Urothelium cell line (cell line): ENCODE measurements at places on chromosomes 3 and 15.

- DNase-seq: no peak
These were observed 8.7 kb upstream of the PLA2G4F start for GRCh38 chr15:42165106-42165505.

- DNase-seq: peak; percentile 27
These were observed 15.0 kb upstream of the RORA start for GRCh38 chr15:61243983-61244593.

GRCh38 chr3:158775426-158776410 lies 26.1 kb upstream of the MFSD1 start:
- no peak for DNase-seq

DNA sequence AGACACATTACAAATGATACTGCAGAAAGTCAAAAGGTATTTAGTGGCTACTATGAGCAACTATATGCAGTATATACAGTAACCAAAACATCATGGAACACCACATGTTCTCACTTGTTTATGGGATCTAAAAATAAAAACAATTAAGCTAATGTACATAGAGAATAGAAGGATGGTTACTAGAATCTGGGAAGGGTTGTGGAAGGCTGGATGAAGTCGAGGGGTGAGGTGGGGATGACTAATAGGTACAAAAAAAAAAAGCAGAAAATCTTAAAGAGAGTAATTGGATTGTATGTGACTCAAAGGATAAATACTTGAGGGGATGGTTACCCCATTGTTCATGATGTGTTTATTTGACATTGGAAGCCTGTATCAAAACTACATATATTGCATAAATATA lies 848.8 kb upstream of the GBE1 start:
- DNase-seq: no peak

DNA sequence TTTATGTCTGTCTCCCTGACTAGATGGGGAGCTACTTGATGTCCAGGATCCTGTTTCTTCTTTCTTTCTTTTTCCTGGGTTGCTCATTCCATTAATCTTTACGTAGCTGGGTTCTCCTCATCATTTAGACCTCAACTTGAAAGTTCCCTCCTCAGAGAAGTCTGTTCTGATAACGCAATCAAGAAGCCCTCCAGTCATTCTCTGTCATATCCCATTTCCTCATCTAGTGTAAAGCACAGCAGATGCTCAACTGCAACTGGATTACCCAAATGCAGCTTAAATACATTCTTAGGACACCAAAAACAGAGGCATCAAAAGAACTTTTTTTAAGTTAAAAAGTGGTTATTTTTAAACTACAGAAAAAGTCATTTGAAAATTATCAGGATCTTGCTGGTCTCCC lies 51.7 kb upstream of the ST3GAL6 start:
- no peak for DNase-seq

GRCh38 chr3:136949708-136950107 lies 8.1 kb upstream of the IL20RB start:
- no peak for DNase-seq

DNA sequence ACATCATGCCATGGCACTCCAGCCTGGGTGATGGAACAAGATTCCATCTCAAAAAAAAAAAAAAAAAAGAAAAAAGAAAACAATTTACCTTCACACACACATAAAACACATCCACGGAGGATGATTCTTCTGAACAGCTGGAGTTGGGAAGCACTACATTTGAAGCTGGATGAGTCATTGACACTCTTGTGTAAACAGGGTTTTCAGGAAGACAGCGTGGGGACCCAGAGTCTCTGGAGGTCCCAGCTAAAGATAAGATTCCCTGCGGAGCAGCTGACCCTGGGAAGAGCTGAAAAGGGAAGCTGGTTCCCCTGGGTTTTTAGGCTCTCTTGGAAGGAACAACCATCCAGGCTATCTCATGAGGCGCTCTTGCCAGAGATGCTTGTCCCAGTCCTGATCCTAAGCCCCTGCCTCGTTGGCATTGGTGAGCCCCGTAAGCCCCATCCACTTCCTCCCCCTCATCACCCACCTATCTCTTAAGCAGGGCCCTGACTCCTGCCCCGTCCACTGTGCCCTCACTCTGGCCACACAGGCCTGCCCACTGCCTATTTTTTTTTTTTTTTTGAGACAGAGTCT lies 32.0 kb upstream of the FURIN start:
- peak; percentile 43 for DNase-seq

DNA sequence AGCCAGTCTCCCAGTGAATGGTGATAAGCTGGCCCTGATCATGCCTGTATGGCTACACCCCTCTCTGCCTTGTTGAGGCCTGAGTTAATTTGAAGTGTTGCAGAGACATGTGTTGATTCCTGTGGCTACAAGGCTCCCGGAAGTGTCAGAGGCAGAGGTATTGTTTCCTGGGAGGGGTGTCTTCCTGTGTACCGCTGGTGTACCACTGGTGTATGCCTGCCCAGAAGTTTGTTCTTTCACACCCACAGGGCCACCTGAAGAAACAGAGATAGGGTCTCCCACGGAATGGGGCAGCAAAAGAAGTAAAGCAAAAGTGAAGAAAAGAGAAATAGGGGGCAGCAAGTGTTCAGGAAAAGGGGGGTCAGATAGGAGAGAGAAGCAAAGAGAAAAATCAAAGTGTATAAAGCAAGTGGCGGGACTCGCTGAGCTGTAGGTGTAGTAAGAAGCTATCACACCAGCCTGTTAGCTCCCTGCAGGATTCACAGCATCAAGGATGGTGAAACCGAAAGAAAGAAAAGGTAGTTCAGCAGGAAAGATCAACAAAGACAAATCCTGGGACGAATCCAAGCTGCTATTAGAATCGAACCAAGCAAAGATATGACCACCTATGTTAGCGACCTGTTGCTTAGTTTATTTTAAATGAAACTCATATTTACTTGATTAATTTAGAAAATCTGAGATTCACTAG lies 36.6 kb upstream of the CD47 start:
- no peak for DNase-seq

GRCh38 chr3:187088701-187089100 lies 50.6 kb downstream of the RPL39L start:
- DNase-seq: no peak

- DNase-seq: peak; percentile 85
These were observed 98.2 kb downstream of the NR2F2 start for GRCh38 chr15:96428742-96429141.

DNA sequence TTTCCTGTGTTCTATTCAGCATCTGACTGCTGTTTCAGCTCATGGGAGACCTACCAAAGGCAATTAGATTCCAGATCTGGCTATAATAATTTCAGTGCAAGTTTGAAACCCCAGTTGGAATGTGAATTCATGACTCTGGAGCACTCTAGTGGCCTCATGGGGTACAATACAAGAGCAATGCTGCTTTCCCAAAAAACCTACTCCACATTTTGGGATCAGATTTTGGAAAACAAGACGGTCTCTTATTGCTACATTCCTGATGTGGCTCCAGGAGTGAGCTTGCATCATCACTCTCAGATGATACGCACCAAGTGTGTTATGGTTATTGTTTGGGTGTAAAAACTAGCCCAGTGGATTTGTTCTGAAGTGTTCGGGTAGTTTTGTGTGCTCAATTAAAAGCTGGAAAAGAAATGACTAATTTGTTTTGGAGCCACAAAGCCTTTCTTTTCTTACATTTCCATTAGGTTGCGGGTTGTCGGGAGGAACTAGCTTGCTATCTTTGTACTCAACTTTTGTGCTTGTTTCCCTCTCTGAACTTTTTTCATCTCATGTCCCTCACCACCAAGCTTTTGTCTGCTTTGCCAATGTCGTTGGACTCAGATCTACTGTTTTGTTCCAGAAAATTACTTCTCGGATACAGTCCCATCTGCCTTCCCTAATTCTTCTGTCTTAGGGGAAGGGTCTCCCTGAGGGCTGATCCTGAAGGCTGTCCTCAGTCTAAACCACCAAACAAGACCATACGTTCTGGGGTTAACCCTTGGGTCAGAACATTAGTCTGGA lies 272.1 kb downstream of the BBX start:
- DNase-seq: peak; percentile 11

GRCh38 chr3:190178779-190179178 lies 58.1 kb upstream of the P3H2 start:
- no peak for DNase-seq

DNA sequence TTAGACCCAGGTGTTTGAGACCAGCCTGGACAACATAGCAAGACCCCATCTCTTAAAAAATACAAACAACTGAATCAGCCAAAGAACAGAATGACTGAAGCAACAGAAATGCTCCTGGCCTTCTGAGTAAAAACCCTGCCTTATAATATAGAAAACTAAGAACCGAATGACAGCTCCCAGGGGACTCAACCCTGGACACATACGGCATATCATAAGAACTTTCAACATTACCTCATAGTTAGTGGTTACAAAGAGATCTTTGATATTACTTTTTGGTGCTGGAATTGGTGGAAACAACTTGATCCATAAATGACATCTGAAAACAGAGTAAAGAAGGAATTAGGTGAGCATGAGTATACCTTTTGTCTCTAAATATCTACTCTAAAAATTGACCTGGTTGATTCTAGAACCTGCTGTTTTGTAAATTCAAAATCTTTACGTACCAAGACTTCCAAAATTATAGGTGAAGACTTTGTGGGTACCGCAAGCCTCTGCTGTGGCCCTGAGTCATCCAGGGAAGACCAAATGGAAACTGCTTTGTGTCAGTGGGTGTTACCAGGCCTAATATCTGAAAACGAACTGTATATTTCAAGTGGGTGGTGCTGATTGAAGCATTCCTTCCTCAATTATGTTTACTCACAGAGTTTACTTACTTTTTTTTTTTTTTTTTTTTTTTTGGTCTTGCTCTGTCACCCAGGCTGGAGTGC lies 35.5 kb downstream of the IL5RA start:
- no peak for DNase-seq

GRCh38 chr3:72571638-72572114 lies 276.6 kb downstream of the SHQ1 start:
- DNase-seq: no peak

DNA sequence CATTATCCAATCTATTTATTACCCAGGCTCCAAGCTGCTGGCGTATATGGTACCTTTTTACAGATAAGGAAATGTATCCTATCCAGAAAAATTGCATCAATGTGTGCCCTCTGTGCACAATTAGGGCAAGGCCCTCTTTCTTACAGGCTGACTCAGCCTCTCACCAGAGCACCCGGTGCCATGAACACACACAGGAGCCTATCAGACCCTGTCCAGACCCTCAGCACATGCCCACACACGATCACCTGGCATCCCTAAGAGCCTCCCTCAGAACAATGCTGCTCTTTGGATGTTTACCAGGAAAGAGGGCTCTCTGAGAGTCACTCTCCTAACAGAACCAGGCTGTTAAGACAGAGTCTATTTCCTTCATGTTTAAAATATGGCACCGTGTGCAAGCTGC lies 460.0 kb upstream of the TBL1XR1 start:
- DNase-seq: no peak

DNA sequence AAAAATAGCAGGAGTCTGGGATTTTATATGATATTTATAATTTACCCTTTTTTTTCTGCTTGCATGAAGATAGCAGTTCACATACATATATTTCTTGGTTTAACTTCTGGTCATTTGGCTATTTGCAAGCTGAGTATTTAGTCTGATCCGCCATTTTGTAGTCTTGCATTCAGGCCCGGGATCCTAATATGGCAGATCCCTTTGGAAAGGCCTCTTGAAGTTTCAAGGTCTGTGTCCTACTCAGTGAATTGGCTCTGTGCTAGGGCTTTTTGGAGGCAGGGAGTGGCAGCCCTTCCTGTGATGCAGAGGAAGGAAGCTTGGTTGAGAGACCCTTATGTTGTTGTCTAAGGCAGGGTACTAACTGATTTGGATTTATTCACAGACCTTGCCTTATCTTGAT lies 2.9 kb downstream of the SNRPN start:
- DNase-seq: no peak

DNA sequence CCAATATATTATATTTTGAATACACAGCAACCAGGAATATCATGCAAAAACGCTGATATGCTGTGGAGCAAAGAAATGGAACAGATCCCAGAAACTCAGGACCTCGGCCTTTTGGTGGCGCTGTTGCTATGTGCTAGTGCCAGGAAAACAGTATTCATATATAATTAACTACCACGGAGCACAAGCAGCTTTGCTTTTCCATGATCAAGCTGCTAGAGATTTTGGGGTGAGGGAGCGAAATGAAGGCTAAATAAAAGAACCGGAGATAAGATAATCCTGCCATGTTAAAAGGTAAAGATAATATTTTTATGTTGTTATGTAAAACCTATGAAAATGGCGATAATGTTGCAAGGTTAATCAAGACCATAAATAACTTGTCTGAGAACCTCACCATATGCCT lies 157.7 kb upstream of the FAM3D start:
- DNase-seq: peak; percentile 40

GRCh38 chr3:54932606-54933005 lies 4.7 kb upstream of the LRTM1 start:
- no peak for DNase-seq

- DNase-seq: no peak
These were observed 2.6 kb downstream of the SPATA12 start for GRCh38 chr3:57063032-57063431.

DNA sequence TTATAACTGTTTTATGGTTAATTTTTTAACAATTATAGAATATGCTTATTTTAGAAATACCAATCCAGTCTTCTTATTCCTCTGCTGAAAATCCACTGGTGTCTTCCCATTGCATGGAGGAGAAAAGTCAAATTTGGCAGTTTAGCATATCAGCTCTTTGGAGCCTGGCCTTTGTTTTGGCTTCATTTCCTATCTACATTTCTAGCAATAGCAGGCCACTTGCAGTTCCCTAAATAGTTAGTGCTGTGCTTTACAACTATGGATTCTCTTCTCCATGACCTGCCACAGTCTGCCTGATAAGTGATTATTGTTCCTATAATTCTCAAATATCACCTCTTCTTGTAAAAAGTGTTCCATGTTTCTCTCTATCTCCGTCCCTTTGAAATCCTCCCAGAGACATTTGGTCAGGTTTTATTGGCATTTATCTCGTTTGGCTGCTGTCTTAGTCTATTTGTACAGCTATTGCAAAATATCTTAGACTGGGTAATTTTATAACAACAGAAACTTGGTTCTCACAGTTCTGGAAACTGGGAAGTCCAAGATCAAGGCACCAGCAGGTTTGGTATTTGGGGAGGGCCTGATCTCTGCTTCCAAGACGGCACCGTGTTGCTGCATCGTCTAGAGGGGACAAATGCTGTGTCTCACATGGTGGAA lies 8.2 kb upstream of the SEC22A start:
- no peak for DNase-seq

DNA sequence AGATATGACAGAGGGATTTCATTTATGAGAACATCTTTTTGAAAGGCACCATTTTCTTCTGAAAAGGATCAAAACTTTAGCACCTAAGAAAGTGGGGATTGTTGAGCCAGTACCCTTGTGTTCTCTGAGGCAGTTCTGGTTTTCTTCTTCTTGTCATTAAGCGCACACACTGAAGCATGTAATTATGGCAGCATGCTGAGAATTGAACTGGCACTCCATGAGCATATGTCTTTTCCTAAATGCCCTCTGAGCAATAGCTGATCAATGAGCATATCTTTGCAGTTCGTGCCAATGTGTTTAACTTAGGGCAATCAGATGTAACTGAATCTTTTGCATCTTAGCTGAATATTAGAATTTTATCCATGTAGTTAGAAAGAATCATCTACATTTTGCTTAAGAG lies 53.9 kb upstream of the VGLL3 start:
- no peak for DNase-seq
